ENCODE measurements at places on chromosomes 5 and 9.

DNA sequence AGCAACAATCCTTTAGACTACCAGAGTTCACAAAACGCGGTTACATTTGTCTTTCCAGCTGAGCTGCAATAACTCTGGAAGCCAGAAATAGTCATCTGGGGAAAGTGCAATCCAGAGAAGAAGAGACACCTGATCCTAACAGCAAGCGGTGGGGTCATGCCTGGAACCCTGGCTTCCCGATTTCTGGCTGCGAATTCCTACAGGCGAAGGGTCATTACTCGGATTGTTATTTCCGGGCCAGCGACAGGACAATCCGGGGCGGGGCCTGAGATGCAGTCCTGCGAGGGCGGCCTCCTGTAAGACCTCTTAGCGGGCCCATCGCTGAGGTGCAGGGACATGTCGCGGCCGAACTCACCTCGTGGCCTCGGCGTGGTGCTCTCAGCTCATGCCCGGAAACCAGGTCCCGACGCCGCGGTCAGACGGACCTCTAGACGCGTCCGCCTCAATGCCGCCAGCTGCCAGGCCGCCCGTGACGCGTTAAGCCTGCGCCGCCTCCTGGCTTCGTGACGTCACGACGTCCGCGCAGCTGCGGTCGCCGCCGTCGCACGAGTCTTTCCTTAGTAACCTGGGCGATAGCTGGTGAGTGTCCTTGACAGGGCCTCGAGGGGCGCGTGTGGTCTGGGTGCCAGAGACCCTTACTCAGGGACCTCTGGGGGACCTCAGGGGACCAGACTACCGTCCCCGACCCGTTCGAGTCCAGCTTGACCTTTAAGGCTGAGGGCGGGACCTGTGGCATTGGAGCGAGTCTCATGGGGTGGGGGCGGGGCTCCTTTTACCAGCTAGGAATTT is at the start of the genes MRRF and RBM18:
Gene MRRF, plus strand, starts transcription at position 523 of the 789 bp plus-strand sequence. CDS start 6,010 bp downstream, outside the sequence.
Gene RBM18, minus strand, starts transcription at position 481 of the 789 bp plus-strand sequence. CDS start 3,348 bp downstream, outside the sequence.
- peak within 1 kb of the TSS; percentile 81 for H3K4me3 ChIP-seq
- H3K27ac ChIP-seq, result peak within 1 kb of the TSS; percentile 86

DNA sequence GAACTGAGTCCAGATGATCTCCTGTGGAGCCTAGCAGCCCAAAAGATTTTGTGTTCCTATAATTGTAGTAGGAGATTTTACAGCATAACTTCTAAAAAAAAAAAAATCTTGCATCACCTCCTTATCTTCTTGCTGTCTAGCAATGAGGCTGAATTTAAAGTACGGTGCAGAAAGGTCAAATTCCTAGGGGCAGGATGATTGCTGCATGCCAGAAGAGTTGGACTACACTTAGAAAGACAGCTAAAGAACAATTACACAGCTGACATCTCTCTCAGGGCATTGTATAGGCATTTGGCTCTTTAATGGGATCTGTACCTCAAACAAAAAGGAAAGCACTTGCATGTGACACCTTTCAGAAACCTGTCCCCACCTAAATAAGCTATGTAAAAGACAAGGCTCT is 443.2 kb downstream of the HCN1 start:
- DNase-seq, result no peak
- no peaks in the 10 kb centered on the region for H3K27me3 ChIP-seq
- H3K4me1 ChIP-seq, result no peaks in the 10 kb centered on the region
- no peak overlapping the region for H3K27ac ChIP-seq
- H3K36me3 ChIP-seq, result no peaks in the 10 kb centered on the region

- no peaks in the 10 kb centered on the region for H3K27me3 ChIP-seq
- H3K4me3 ChIP-seq, result no peak overlapping the region
- no peak for DNase-seq
- no peak overlapping the region for H3K27ac ChIP-seq
Measured at GRCh38 chr5:133091034-133091433, 39.2 kb downstream of the HSPA4 start.

- no peak overlapping the region for H3K27ac ChIP-seq
- no peaks in the 10 kb centered on the region for H3K4me1 ChIP-seq
- H3K36me3 ChIP-seq, result no peaks in the 10 kb centered on the region
- H3K4me3 ChIP-seq, result no peak overlapping the region
- no peaks in the 10 kb centered on the region for H3K27me3 ChIP-seq
Measured at GRCh38 chr5:63573380-63573779, 388.9 kb downstream of the HTR1A start.

GRCh38 chr5:94885931-94886330 is 267.5 kb downstream of the SLF1 start:
- peak overlapping the region; percentile 80 for H3K27ac ChIP-seq
- no peaks in the 10 kb centered on the region for H3K27me3 ChIP-seq
- DNase-seq, result no peak
- H3K4me3 ChIP-seq, result no peak overlapping the region
- H3K36me3 ChIP-seq, result no peaks in the 10 kb centered on the region

- peaks cover 4% of the 10 kb centered on the region for H3K4me1 ChIP-seq
- no peak overlapping the region for H3K27ac ChIP-seq
- H3K36me3 ChIP-seq, result no peaks in the 10 kb centered on the region
- DNase-seq, result no peak
Measured at GRCh38 chr9:5502553-5502952, 7.8 kb upstream of the PDCD1LG2 start.

DNA sequence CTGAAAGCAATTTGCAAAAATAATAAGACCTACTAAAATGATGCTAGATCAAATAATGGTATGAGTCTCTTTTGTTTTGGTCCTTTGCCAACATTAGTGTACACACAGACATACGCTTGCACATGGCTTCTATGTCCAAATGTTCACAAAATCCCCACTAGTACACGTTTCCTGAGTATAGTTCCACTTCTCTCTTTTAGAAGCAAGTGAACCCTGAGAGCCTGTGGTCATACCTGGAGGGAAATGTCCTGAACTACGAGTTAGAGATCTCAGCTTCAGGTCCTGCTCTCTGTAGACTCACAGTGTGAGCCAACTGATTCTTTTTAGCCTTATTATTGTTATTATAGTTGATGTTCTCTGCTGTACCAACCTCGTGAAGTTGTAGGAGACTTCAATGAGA is 47.3 kb upstream of the ACTBL2 start:
- no peaks in the 10 kb centered on the region for H3K27me3 ChIP-seq
- no peaks in the 10 kb centered on the region for H3K36me3 ChIP-seq
- no peaks in the 10 kb centered on the region for H3K4me1 ChIP-seq
- no peak overlapping the region for H3K4me3 ChIP-seq
- no peak for DNase-seq

GRCh38 chr5:157267025-157267424 is 1.1 kb downstream of the CYFIP2 start:
- peaks cover 36% of the 10 kb centered on the region for H3K4me1 ChIP-seq
- peak overlapping the region; percentile 64 for H3K27ac ChIP-seq
- H3K4me3 ChIP-seq, result peak overlapping the region; percentile 78
- no peak for DNase-seq
- no peaks in the 10 kb centered on the region for H3K27me3 ChIP-seq

DNA sequence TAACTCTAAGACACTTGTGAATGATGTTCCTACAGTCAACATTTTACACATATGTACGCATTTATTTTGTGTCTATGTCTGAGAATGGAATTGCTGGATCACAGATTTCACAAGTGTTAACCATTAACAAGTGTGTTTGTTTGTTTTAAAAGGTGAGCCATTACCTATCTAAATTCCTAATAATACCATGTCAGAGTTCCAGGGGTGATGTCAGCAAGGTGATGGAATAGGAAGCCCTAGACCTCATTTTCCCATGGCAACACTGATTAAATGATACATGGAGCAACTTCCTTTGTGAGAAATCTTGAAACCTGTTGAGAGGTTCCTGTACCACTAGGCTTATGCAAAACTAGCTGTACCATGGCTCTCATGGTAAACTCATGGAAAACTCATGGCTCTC is 309.7 kb downstream of the CYLC2 start:
- H3K36me3 ChIP-seq, result no peaks in the 10 kb centered on the region
- no peak overlapping the region for H3K4me3 ChIP-seq
- H3K27ac ChIP-seq, result no peak overlapping the region
- no peaks in the 10 kb centered on the region for H3K4me1 ChIP-seq

DNA sequence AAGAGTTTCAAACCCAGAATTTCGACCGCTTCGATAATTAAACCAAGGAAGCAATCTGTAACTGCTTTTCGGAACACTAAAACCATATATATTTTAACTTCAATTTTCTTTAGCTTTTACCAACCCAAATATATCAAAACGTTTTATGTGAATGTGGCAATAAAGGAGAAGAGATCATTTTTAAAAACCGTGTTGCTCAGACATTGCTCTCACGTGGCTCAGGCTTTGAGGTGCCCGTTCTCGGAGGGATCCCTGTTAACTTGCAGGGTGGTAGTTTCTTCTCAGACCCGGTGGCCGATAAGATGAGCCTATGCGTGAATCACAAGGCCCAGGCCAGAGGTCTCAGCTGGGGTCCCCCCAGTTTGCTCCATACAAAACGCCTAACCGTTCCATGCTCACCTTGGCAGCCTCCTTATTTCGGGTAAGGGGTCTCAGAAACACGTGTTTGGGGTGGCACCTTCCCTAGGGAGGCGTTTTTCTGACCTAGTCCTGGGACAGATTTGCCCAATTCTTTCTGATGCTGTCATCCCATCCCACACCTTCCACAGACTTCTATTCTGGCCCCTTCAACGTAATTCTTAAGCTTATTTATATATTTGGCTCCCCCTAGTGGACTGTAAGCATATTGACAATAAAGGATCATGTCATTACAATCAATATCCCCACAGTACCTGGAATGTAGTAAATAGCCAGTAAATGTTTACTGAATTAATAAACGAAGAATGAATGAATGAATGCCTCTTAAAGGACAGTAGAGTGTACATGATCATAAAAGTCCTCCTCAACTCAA is 48.1 kb downstream of the THBS4 start:
- H3K27me3 ChIP-seq, result no peaks in the 10 kb centered on the region
- peak; percentile 60 for DNase-seq
- peak overlapping the region; percentile 53 for H3K27ac ChIP-seq
- H3K4me3 ChIP-seq, result no peak overlapping the region
- H3K36me3 ChIP-seq, result peaks cover 4% of the 10 kb centered on the region

- H3K4me1 ChIP-seq, result peaks cover 85% of the 10 kb centered on the region
- DNase-seq, result no peak
- H3K27ac ChIP-seq, result no peak overlapping the region
- H3K27me3 ChIP-seq, result no peaks in the 10 kb centered on the region
Measured at GRCh38 chr5:132770476-132771159, 6.4 kb downstream of the SEPTIN8 start.

DNA sequence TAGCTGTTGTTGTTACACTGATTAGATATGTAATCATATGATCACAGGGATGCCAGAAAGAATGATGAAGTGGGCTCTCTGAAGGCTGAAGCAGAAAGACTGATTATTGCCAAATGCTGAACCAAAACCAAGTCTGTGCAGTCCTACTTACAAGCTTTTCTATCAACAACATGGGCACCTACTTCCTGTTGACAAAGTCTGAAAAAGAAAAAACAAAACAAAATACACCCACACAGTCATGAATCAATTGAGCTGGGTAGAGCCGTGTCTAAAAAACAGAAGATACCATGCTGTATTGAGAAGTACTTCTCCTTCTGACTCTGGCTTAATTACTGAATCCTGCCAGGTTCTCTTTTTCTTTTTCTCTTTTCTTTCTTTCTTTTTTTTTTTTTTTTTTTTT is 363.4 kb downstream of the RAB3C start:
- no peaks in the 10 kb centered on the region for H3K36me3 ChIP-seq
- no peak overlapping the region for H3K27ac ChIP-seq
- DNase-seq, result no peak

GRCh38 chr9:4797854-4798150 is 5.1 kb downstream of the RCL1 start:
- no peak overlapping the region for H3K4me3 ChIP-seq
- H3K36me3 ChIP-seq, result no peaks in the 10 kb centered on the region
- DNase-seq, result no peak
- peaks cover 6% of the 10 kb centered on the region for H3K4me1 ChIP-seq

GRCh38 chr9:91949392-91949945 is 559 bp downstream of the ROR2 start:
- no peaks in the 10 kb centered on the region for H3K36me3 ChIP-seq
- peak overlapping the region; percentile 42 for H3K4me3 ChIP-seq
- H3K27me3 ChIP-seq, result peaks cover 43% of the 10 kb centered on the region

DNA sequence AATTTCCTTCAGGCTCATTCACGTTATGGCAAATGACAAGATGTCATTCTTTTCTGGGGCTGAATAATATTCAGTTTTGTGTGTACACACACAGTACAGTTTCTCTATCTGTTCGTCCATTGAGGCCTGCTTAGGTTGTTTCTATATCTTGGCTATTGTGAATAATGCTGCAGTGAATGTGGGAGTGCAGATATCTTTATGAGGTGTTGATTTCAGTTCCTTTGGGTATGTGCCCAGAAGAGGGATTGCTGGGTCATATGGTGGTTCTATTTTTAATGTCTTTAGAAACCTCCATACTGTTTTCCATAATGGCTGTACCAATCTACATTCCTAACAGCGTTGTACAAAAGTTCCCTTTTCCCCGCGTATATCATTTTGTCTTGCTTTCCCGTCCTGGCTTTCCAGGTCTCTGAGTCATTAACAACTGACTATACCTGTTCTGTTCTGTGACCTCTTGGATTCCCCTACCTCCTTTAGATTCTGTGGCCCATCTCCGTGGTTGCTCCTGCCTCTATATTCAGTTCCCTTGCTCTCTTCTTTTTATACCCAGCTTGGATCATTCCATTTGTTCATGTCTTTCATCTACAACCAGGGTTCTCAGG is 6.8 kb downstream of the SNX30 start:
- H3K27me3 ChIP-seq, result no peaks in the 10 kb centered on the region
- peaks cover 2% of the 10 kb centered on the region for H3K4me1 ChIP-seq
- no peaks in the 10 kb centered on the region for H3K36me3 ChIP-seq
- H3K27ac ChIP-seq, result no peak overlapping the region
- no peak overlapping the region for H3K4me3 ChIP-seq
- no peak for DNase-seq

GRCh38 chr5:122756264-122756911 is 18.5 kb upstream of the SNX2 start:
- no peaks in the 10 kb centered on the region for H3K4me1 ChIP-seq
- DNase-seq, result no peak
- H3K4me3 ChIP-seq, result no peak overlapping the region
- H3K36me3 ChIP-seq, result no peaks in the 10 kb centered on the region

GRCh38 chr5:16464664-16465543 is 696 bp downstream of the ZNF622 start:
- peaks cover 16% of the 10 kb centered on the region for H3K36me3 ChIP-seq
- peak overlapping the region; percentile 96 for H3K4me3 ChIP-seq
- H3K4me1 ChIP-seq, result peaks cover 19% of the 10 kb centered on the region
